ENCODE measurements at places on chromosomes 1 and 21. TPM values are rescaled to one million over a fixed set of nuclear protein-coding genes. Genes with fewer than 3 reads are reported as not detected.

DNA sequence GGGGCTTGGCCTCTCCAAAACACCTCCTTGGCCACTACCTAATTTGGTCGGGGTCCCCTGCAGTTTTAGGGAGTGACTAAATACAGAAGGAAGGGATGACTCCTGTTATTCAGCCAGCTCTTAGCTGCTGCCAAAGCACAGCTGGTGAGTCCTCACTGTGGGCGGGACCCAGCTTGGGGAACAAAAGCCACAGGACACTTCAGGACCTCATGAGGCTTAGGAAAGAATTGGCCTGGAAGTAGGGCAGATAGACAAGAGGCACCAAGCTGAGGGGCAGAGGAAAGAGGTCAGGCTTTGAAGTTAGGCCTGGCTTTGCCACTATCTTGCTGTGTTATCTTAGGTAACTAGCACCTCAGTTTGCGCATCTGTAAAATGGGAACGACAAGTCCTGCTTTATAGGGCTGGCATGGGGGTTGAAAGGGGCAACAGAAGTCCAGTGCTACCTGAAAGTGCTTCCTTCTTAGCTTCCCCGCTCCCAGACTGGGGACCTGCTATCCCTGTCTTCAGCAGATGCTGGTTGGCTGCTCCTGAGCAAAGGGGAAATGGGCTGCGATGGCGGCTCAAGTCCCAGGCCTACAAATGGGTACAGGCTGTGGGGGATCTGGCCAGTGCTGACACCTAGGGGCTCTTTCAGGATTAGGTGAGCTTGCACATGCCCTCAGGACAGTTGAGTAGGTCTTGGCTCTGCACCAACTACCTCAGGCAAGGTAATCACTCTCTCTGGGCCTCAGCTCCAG lies 15.7 kb downstream of the IFI6 start:
- DNase-seq, result no peak

- no peak for DNase-seq
Observed at GRCh38 chr21:45833414-45833813, 148.2 kb upstream of the COL6A1 start.

DNA sequence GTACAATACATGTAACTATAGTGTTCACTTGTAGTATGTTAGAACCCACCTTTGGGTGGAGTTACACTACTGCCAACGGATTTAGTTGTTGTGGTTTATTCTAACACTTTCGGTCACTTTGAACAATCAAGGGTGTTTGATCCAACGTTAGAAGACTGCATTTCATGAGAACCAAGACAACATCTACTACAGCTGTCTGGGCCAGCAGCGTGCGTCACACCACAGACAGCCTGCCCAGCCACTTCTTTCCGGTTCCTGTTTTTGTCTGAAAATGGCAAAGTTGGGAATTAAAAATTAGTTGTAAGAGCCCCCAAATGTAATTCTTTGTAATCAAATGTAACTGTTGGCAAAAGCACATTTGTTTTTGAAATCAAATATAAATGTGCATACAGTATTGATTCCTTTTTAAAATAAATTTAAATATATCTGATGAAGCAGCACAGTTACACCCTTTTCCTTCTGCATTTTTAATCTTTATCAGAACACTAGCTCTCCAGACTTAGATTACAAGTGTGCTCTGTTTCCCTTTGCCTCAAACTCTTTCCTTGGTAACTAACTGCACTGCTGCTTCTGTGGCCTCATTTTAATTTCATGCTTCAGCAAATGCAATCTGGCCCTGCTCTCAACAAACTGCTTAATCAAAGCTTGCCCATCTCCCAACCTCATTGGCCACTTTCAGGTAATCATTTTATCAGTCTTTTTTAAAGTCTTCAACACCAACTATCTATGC lies 86.6 kb upstream of the DPH5 start:
- DNase-seq, result peak; percentile 14

DNA sequence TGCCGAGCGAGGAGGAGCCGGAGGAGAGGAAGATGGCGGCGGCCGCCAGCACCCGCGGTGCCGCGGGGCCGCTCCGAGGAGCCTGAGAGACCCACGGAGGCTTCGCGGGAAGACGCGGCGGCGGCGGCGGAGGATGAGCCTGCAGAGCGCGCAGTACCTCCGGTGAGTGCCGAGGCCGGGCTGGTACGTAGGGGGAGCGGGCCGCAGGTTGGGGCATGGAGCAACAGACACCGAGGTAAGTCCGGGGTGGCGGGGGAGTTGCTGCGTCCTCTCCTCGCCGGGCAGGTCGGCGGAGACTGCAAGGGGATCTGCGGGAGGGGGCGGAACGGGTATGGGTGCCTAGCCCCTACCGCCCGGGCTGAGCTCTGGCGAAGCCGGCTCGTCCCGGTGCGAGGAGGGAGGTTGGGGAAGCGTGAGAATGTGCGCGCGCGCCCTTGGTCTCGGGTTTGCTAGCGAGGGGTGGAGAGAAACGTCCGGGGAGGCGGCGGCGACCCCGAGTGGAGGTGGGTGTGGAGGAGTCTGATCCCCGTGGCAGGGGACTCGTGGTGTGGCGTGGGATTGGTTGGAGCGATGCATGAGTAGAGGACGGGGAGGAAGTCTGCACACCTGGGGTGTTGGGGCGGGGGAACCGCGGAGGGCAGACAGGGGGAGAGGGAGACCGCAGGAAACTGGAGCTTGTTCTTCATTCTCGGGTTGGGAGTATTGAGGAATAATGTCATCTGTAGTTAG lies at the start of gene SMG7:
SMG7 (plus strand) TSS at position 12 of the 729 bp plus-strand sequence; CDS start at position 134, 122 bp downstream.
- DNase-seq, result peak; percentile 19

DNA sequence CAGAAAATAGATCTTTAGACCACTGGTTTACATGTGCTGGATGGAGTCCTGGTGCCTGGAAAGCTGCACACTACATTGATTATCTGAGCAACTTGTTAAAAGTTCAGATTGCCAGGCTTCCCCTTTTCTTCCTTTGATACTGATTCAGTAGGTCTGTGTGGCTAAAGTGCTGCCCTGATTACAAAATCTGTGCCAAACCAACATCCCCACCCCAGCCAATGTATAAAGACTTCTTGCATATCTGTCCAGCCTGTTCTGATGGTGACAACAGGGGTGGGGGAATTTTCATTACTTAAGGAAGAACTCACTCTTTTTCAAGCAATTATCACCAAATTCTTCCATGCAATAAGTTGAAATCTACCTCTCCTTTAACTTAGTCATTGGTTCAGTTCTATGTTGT lies 135.5 kb downstream of the TNFSF18 start:
- no peak for DNase-seq

DNA sequence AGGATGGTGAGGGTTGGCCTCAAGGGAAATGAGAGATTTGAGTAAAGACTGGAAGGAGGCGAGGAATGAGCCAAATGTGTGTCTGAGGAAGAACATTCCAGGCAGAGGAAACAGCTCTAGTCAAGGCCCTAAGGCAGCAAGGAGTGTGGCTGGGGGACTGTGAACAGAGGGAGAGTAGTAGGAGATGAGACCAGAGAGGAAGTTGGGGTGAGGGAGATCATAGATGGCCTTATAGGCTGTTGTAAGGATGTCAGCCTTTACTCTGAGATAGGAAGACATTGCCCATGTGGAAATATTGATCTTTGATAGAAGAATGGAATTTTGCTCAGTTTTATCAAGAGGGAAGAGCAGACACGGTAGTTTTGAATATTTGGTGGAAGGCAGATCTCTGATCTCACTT lies 55.2 kb upstream of the ARTN start:
- DNase-seq, result no peak

GRCh38 chr1:54239631-54240031 lies 39.7 kb downstream of the MRPL37 start:
- DNase-seq, result no peak

- DNase-seq, result no peak
Observed at GRCh38 chr1:112402682-112403643, 6.9 kb downstream of the CTTNBP2NL start.

DNA sequence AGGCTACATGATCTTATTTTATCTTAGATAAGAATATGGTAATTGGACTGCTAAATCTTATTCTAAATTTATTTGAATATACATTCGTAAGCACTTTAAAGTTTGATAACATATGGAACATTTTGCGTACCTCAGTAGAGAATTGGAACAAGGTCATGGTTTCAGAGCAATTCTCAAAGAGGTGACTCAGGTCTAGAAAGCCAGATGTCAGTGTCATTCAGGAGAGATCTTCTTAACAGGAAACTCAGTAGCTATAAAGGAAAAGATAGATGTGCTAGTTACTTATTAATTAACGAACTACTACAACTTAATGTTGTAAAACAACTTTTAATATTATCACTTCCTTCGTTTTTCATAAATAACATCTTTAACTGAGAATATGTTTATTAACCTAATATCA lies 142.5 kb downstream of the USP25 start:
- no peak for DNase-seq

Gene HENMT1
- total RNA-seq, result 7.0 TPM

Gene PLA2G2C
- total RNA-seq, result not detected

Gene OR2L13
- total RNA-seq, result not detected

Gene AMY1B
- total RNA-seq, result not detected

Gene UBASH3A
- 2.0 TPM for total RNA-seq

Gene RIMKLA
- total RNA-seq, result 4.4 TPM

Data from mucosa of gallbladder (tissue), 1 donor.